ENCODE measurements at places on chromosomes 12 and 14.

DNA sequence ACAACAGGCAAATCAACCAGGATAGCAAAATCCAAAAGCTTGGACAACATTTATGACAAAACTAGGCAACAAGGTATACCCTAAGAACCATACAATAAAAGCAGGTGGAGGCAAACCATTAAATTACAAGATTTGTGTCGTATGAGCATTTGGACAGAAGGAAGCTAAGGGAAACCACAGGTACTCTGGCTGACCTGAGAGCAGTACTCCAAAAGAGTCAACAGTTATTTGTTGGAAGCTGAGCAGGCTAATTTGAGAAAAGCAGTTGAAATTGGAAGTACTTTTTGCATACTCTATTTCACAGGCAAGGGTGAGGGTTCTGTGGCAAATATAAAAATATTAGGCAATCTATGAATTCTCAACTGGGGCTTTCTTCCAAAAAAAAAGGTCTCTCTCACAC, 178.6 kb downstream of the PLCZ1 start:
- no peak for DNase-seq

GRCh38 chr12:93813186-93813585, 136.0 kb downstream of the CRADD start:
- no peak for DNase-seq

DNA sequence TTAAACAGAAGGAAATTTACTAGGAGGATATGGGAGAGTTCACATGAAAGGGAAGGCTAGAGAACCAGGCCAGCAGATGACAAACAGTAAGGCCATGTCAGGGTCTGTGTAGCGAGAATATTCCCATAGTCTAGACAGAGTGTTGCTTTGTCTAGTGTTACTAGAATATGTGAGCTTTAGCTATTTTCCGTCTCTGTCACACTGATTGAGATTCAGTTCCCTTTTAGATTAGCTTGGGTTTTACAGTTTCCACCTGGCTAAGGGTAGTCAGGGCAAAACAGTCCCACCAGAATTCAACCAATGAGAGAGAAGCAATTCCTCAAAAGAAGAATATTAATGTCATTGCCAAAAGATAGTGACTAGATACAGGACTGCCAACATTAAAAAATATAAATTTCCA, 82.8 kb upstream of the MDM1 start:
- no peak for DNase-seq

DNA sequence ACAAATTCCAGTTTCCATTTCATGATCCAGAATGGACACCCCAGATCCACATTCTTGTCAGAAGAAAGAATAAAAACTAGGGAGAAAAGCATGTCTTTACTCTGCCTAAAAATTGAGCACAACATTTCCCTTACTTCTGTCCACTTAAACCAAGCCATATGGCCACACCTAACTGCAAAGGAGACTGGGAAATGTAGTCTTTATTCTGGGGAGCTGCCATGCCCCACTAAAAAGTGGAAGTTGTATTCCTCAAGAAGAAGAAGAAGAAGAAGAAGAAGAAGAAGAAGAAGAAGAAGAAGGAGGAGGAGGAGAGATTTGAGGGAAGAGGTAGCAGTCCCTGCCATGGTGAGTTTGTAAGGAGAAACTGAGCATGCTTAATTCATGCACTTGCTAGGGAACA, 84.5 kb downstream of the GPR65 start:
- DNase-seq = no peak

- DNase-seq = no peak
Observed at GRCh38 chr14:76583174-76583573, 178.1 kb upstream of the VASH1 start.

GRCh38 chr14:51593397-51593796, 58.3 kb upstream of the FRMD6 start:
- no peak for DNase-seq

DNA sequence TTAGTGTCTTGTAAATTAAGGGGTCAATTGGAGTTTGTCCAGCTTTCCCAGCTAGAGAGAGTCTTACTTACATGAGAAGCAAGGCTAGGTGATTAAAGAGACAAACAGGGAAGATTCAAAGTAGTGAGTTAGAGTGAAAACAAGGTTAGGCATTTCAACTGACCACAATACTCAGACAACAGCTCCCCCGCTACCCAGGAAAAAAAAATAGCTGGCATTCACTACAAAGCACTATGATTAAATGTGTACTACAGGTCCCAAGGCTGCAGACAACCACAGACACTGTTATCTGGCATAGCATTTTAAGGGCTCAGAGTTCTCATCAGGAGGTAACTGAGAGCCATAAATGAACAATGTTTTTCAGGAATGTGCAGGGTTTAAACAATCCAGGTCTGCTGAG, 680.9 kb downstream of the TMEM121 start:
- DNase-seq = no peak

GRCh38 chr14:54782751-54783659, 119.6 kb downstream of the GCH1 start:
- no peak for DNase-seq

DNA sequence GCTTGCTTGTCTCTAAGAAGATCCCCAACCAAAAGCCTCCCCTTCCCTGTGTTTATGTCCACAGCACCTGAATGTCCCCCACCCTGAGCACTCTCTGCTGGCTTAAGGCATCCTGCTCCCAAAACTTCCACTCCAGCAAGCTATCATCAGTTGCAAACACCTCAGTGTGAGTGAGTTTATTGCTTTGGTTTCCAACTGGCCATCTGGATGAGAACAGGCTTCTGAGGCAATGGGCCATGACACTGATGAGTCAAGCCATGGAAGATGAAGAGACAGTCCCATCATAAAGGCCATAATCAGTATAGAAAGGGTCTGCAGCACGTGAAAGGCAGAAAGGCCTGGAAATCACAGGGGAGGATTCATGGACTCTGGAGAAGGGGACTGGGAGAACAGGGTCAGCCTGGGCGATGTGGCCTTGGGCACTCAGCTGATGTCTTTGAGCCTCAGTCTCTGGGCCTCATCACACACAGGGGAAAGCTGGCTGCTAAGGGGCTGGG, 12.8 kb downstream of the CMKLR1 start:
- no peak for DNase-seq

DNA sequence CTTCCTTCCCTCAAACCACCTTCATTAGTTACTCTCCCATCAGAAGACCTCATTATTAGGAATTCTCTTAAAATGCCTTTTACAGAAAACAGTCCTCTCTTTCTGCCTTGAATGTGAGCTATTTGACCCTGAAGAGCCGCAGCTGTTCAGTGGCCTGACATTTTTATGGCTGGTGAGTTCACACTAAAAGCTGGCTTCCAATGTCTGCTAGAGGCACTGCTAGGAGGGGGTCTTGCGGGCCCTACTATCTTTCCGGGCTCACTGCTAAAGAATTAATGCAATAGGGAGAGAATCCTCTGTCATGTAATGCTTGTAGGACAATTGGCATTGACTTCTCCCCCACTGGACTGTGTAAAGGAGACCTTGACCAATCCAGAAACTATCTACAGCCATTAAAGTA, 87.7 kb downstream of the GPR135 start:
- DNase-seq = no peak

- DNase-seq = no peak
Observed at GRCh38 chr14:104431351-104431928, 148.1 kb upstream of the C14orf180 start.

DNA sequence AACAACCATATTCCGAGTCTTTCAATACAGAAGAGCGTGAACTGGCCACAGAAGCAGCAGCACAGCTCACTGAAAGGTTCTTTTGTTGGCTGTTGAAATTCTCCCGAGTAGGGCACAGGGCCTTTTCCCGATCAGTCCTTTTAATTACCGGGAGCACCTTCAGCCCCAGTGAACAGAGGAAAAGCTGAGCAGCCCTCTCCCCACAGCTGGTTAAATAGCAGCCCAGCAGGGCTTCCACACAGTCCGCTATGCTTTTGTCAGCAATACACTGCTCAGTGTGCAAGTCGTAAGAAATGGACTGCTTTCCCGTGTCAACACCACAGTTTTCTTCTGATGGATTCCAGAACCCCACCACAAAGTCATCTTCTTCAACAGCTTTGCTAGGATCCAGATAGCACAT, 61.3 kb downstream of the DICER1 start:
- DNase-seq = no peak

GRCh38 chr12:23887055-23887835, 62.2 kb downstream of the SOX5 start:
- no peak for DNase-seq

DNA sequence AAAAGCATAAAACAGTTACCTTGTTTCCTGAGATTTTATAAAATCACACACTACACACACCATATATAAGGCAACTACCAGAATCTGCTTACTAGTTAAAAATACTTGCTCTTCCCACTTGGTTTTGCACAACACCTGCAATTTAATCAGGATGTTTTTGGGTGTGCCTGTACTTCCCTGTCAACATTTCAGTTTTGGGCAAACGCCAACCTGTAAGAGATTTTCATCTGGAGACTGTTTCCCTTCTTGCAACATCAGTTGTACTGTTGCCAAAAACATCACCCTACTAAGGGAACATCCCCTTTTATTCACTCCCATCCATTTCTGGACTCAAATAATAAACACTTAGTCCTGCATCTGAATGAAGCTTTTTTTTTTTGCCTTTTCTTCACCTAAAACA, 172.3 kb downstream of the DUSP6 start:
- peak; percentile 67 for DNase-seq

- DNase-seq = no peak
Observed at GRCh38 chr14:63282997-63283883, 35.5 kb downstream of the GPHB5 start.

GRCh38 chr14:54642801-54643695, 76.1 kb downstream of the SAMD4A start:
- DNase-seq = no peak

DNA sequence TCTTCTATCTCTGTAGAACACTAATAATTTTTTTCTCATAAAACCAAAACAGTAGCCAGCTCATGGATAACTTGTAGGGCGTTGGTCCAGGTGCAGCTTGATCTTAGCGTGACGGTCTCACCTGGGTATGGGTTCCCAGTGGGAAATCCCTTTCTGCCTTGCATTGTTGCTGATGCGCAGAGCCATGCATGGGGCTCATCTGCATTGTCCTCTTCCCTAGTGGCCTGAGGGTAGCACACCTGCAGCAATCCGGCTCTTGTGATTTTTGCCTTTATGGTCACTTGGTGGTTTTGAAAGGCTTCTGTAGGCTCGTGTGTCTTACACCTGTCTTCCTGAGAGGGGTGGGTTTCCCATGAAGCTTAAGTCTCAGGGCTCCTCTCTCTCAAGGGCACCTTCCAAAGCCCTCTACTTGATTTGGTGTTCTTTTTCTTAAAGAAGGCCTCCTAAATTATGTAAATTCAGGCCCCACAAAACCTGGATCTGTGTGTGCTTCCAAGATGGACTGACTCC, 130.6 kb downstream of the PRKCH start:
- DNase-seq = no peak

GRCh38 chr12:114547636-114548035, 136.3 kb downstream of the TBX3 start:
- no peak for DNase-seq

DNA sequence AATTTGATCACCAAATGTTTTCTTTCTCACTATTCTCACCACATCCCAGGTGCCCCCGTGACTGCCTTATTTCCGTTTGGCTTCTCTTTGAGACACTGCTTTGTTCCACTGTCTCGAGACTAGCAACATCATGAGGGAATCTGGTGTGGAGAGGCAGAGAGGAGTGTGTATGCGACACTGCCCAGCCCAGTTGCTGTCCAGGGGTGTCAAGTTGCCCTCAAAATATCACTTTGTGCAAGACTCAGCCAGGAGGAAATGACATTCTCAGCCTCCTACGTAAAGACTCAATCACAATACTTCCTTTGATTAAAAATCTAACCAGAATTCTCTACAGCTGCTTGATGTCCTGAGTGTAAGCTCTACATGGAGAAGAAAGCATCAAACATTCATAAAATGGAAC, 48.2 kb upstream of the EEA1 start:
- no peak for DNase-seq

DNA sequence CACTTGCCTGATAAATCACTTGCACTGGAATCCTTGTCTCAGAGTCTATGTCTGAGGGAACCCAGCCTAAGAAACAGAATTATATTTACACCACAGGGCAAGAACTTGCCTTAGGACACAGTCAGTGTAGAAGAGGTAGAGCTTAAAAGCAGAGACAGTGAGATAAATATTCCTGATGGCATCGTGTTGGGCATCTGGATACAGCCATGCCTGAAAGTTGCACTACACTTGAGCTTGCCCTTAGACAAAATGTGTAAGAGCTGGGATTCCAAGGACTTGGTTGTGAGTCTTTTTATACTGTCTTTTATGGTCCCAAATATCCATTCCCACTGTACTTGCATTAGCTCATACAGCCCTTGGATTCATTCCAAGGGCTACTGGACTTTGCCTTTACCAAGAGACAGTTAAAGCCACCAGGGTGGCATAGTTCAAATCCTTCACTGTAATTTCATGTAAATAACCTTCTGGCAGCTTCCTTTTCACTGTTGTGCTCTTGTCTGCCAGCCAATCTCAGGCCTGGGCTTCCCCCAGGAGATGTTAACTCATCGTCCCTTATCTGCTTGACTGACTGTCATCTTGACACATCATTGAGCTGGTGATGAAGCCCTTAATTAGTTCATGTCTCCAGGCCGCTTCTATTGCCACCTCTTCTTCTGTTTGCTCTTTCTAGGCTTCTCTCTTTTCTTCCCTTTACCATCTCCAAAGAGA, 577.9 kb upstream of the TBX3 start:
- DNase-seq = no peak

- no peak for DNase-seq
Observed at GRCh38 chr14:104579507-104579906, at the start of gene C14orf180. Gene C14orf180 (plus strand): TSS chr14:104579764. CDS start chr14:104586431, 6,667 bp downstream.

- no peak for DNase-seq
Observed at GRCh38 chr12:26401874-26402273, 206.5 kb downstream of the SSPN start.

- no peak for DNase-seq
Observed at GRCh38 chr12:105676694-105677093, 346.2 kb downstream of the C12orf75 start.

DNA sequence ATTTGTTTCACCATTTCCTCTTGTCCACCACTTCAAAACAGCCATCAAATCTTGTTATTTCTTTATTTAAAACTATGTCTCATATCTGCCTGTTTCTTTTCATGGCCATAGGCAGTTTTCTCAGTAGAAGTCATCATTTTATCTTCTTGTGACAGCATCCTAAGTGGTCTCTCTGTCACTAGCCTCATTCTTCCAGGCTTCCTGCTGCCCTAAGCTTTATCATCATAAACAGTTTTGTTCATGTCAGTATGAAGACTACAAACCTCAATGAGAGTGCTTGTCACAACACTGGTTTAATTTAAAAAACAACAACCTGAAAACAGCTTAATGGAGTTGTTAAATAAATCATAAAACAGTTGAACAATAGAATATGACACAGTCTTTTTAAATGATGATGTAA, 387.8 kb upstream of the RPL10L start:
- no peak for DNase-seq

Measured in non-pigmented ciliary epithelial cell (primary cell).